ENCODE measurements at places on chromosomes 3 and 15.

DNA sequence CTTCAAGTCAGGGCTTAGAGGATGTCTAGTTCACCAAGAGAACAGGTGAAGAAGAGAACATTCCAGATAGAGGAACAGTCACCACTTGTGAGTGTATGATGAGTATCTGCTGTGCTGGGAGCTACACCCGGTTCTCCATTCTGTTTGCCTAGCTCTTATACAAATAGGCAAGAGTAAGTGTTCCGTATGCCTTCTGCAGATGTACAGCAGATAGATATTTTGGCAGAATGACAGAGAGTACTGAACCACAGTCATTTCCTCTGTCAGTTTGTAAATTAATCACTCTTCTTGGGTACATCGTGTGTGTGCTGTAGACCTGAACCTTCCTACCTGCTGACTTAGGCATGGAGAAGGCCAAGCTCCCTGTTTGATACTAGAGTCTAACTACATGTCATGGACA lies 108.3 kb upstream of the CTDSPL start:
- peak; percentile 18 for DNase-seq

- DNase-seq: no peak
These were observed 22.3 kb downstream of the CFAP161 start for GRCh38 chr15:81156324-81156723.

DNA sequence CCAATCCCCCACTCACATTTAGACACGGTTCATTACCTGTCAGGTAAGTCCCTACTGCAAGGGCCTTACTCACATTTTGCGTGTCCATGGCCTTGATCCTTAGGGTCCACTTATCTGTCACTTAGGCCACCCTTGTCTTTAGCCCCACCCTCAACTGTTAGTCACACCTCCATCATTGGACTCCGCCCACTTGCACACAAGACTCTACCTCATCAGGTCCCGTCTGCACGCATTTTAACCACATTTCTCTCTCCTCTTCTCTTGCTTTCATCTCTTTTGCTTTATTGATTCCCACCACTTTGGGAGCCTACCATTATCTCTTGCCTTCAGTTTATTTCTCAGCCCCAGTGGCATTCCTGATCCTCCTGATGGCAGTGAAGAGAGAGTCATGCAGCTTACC lies at the start of gene IQCF6:
IQCF6 (minus strand) TSS at position 101 of the 400 bp plus-strand sequence; CDS start at position 88, 13 bp downstream.
- no peak for DNase-seq

GRCh38 chr15:42282344-42282743 lies 9.1 kb upstream of the TMEM87A start:
- no peak for DNase-seq

GRCh38 chr3:48369693-48370332 lies 2.2 kb upstream of the FBXW12 start:
- DNase-seq: no peak

DNA sequence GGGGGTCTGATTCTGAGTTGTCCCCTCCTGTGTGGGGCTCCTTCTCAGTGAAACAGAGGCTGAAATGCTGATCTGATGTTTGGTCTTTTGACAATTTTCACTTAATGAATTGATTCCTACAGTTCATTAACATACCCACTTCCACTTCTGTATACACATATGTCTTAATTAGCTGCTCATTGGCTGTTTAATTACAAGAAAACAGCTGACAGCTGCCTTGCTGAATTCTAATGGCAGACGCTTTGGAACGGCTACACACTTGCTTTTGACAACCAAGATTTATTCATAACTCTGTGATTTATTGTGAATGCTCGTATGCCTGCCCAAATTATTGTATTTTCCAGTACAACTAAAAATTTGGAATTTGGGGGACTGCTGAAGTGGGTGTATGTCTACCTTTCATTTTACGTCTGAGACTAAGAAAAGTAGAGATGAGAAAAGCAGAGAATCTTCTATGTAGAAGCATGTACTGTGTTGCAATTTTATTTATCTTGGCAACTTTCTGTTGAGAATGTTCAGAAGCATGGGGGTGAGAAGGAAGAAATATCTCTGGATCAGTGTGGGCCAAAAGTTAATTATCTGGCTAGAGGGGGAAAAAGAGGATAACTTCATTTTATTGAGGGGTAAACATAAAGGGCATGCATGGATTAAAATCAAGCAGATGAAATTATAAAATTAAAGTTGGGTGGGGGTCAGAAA lies 46.5 kb upstream of the ICE2 start:
- no peak for DNase-seq

- DNase-seq: no peak
These were observed 856.4 kb downstream of the ROBO1 start for GRCh38 chr3:78911394-78911793.

DNA sequence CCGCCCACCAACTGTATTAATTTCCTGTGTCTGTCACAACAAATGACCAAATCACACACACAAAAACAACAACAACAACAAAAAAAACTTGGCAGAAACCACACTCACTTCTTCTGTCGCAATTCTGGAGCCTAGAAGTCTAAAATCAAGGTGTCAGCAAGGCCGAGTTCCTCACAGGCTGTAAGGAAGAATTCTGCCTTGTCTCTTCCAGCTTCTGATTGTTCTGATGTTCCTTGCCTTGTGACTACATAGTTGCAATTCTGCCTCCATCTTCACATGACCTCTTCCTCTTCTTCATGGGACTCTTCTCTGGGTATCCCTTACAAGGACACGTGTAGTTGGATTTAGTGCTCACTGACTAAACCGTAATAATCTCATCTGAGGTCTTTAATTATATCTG lies 61.4 kb downstream of the IL12A start:
- DNase-seq: no peak

- no peak for DNase-seq
These were observed 89.6 kb upstream of the CBLB start for GRCh38 chr3:105958237-105959000.

- DNase-seq: no peak
These were observed 2.8 kb upstream of the CD47 start for GRCh38 chr3:108093616-108094015.

DNA sequence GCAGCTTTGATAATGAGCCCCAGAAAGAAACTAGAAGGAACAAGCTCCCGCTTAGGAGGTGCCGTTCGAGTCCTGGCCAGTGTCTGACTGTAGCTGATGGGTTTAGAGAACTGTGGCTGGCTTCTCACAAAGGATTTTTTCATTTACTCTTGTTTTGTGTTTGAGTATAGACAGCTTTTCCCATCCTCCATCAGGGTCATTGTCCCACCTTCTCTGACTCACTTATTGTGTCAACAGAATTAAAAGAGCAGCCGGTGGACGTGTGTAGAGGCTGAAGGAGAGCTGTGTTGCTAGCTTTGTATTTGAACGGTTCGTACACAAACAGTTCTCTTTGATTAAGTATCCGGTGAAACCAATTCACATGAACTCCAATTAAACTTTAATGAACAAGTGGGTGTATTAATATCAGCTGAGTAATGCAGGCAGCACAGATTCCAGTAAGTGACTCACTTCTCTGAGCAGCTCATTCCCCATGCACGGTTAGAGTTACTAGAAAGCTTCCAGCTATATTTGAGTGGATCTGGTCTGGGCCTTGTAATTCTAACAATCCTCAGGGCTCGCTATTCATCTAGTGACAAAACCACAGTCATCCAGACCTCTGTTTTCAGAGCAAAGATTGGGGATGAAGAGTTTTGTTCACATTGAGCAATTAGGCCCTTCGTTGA lies 141.0 kb downstream of the LPP start:
- peak; percentile 31 for DNase-seq

GRCh38 chr15:56353119-56353518 lies 12.1 kb upstream of the TEX9 start:
- no peak for DNase-seq

- DNase-seq: no peak
These were observed 44.8 kb upstream of the ADAMTS9 start for GRCh38 chr3:64732576-64732975.

GRCh38 chr3:136068708-136069107 lies 103.2 kb downstream of the PPP2R3A start:
- no peak for DNase-seq

GRCh38 chr3:195863121-195864061 lies 45.0 kb downstream of the TNK2 start:
- DNase-seq: peak; percentile 8

DNA sequence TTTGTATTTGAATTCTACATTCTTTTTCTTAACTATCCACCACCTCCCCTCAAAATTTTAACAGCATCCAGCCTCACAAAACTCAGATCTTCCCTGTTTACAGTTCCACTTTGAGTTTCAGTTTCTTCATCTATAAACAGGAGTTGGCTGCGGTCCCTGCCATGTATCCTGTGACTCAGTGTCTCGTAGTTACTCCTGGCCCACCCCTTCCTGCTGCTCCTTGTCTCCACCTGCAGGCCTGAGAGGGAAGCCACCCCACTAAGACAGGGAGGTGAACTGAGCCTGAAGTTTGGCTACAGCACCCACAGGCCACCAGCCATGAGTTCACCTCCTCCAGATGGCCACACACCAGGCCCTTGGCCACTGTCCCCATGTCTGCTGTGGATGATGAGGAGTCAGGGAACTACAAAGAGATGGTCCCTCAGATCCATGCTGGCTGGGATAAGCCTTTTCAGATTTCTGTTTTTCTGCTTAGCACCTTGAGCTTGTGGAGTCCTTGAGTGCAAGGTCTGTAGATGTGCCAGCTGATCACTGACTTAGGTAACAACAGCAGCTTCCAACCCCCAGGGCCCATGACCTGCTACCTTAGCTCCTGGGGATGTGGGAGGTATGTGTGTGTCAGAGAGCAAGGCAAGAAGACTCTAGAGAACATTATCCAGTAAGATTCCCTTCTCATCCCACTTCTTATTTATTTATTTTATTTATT lies 37.5 kb downstream of the CD86 start:
- DNase-seq: no peak

GRCh38 chr3:177333533-177334520 lies 136.5 kb upstream of the TBL1XR1 start:
- no peak for DNase-seq

DNA sequence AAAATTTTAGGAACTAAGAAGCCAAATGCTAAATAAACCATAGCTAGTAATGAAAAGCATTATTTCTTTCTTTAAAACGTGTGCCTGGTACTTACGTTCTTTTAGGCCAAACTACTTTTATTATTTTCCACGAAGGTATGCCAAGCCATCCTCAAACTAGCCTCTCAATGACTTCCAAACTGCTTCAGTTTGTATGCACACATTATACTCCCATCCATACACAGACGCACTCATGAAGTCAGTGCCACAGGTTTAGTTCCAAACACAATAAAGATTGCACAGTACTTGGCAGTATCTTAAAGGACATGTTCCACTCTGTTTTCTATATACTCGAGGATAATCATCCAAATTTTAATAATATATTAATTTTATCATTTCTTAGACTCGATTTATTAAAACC lies 609.2 kb upstream of the ZNF385D start:
- DNase-seq: no peak

Data from NCI-H1105 treated with DMSO at 0.1 percent for 48 hours (cell line).